ENCODE measurements at places on chromosomes 12 and 14.

DNA sequence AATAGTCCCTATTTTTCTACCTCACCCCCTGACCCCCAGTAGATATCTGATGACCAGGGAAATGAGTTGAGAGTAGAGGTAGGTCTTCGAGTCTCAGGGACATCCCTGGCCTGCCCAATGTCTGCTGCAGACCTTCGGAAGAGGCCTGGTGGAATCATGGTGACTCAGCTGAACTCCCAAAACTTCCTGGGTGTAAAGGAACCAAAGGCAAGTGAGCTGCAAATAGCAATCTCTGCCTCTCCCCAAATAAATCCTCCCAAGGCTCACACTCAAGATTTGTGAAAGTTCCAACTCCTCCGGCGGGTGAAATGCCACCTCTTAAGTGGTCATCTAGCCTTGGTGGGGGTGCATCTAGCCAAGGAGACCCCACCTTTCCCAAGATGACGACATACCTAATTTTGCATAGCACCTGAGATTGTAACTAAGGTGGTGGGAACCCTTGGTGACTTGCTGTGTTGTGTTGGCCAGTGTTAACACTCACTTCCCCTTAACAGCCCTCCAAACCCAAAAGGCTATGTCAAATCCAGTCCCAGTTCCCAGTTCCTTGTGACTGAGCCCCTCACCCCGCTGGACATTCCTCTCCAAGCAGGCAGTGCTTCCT, 6.3 kb downstream of the ZFP36L1 start:
- DNase-seq: no peak

DNA sequence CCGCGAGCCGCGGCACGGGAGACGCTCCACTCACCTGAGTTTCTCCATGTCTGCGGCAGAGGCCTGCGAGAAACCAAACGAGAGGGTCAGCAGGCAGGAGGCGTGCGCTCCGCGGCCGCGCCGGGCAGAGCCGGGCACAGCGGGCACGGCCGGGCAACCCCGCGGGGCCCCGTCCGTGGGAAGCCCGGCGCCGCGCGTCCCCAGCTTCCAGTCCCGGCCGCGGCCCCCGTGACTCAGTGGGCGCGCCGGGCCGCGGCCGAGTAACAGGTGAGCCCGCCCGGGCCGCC, 19.4 kb downstream of the BEGAIN start:
- DNase-seq: no peak

DNA sequence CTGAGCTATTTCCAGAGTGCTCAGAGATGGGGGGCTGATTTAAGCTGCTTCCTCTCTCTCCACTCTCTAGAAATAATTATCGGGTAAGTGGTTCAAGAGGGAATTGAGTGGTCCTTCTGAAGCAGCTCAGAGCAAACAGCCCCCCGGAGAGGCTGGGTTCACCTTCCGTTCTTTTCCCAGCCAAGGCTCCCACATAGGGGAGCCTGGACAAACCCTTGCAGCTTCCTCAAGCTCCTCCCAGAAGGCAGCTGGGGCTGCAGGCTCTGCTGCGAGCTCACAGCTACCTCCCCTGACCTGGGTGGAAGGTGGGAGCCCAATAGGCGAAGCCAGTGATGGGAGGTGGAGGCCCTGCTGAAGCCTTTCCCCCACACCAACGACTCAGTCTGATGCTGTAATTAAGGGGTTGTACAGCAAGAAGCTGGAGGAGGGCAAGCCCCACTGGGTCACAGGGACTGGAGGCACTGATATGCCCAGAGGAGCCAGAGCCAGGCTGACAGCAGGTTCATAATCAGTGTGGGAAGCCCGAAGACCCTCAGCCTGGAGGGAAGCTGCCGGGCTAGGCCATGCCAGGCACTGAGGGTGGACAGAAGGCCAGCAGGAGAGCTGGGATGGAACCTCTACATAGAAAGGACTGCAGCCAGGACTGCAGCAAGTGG, 52.4 kb downstream of the ARL6IP4 start:
- no peak for DNase-seq

DNA sequence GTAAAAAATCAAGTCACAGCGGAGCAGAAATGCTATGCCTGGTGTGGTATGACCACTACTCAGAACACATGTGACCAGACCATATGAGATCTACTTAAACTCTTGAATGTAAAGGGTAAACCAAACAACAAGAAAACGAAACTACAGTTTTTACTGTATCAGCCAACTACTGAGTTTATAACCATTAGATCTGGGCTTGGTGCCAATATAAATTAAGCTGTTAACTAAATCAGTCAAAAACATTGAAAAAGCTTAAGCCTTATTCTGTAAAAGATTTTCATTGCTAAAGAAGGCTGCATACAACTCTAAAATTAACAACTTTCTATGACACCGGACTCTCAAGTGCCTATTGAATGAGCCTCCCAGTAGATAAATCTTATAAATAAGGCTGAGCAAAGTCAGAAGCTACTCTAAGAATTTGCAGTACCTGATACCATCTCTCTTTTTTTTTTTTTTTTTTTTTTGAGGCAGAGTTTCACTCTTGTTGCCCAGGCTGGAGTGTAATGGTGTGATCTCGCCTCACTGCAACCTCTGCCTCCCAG, 35.4 kb downstream of the SPTLC2 start:
- DNase-seq: peak; percentile 52

- DNase-seq: no peak
These were observed 109.1 kb downstream of the DAD1 start for GRCh38 chr14:22479776-22480464.

- no peak for DNase-seq
These were observed 418 bp upstream of the CISTR start for GRCh38 chr12:53752192-53752601.
